ENCODE measurements at places on chromosomes 3 and 15.

DNA sequence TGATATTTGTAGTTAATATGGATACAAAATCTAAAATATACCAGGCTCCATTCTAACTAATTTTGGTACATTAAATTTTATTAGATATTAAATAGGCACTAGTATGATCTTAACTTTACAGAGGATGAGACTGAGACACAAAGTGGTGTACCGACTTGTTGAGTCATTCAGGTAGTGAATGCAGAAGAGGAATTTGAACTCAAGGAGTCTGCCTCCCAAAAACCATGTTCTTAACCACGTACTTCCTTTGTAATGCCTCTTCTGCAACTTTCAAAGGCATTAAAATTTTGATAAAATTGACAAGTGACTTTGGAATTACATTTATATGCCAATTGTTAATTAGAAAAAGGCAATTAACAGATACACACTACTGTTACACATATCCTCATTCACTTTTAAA, 61.8 kb downstream of the ZBBX start:
- no peak for DNase-seq

DNA sequence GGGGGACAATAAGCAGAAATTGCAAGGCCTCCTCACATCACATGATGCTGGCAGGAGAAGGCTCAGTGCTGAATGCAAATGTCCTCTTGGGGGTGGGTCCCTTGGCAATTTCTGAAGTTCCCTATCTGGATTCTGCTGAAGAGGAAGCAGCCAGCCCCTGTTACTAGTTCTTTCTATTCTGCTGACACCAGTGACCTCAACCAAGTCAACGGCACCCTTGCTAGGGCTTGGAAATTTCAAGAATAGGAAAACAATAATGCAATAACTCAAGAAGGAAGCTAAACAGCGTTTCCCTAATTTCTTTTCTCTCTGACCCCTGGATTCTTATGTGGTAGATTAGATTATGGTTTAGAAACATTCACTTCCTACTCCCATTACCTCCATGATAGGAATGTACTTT, 46.2 kb upstream of the FOXP1 start:
- DNase-seq: no peak

DNA sequence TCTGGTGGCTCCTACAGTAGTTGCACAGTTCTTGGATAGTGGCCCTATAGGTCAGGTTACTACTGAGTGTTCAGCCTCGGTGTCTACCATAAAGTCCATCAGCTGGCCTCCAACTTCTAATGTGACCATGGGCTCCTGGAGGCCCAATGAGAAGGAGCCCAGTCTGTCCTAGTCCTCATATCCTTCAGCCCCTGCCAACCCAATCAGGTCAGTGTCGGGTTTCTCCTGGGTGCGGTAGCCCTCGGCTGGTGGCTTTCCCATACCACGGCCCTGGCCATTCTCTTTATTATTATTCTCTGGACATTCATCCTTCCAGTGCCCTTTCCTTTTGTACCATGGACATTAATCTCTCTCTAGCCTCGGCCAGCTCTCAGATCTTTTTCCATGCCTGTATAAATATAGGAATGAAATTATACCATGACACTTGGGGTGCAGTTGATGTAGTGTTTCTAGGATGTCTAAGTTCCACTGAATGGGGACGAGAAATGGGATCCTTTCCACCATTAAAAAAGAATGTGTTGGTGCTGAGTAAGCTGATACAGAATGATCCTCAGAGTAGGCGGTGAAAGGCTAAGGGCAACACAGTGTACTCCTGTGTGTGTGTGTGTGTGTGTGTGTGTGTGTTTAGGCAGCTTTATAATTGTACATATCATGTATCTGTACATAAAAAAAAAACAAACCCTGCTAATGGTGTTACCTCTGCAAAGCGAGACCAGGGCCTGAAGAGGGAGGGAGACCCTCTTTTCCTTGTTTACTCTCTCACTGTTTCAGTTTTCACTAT, 19.3 kb upstream of the NOX5 start:
- DNase-seq: no peak

- DNase-seq: no peak
These were observed 82.1 kb upstream of the ONECUT1 start for GRCh38 chr15:52872036-52872818.

- DNase-seq: no peak
These were observed 12.3 kb upstream of the KLF13 start for GRCh38 chr15:31314380-31314779.

GRCh38 chr3:59527493-59527892, 477.7 kb upstream of the CFAP20DC start:
- no peak for DNase-seq

DNA sequence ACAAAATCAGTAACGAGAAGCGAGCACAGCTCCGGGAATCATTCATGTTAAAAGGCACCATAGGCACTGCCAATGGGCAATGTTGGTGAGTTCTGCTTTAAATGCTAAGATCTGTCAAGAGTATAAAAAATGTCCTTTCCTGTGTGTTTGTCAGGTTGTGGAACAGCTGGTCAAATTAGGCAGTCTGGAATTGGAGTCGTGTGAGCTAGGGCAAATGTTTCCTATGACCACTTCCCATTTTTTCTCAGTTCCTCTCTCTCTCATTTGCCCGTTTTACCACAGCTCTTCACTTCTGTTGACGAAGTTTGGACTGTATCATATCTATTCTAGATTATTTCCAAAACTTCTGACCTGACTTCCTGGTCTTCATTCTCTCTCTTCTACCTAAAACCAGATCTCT, 60.8 kb upstream of the GOLIM4 start:
- DNase-seq: no peak

GRCh38 chr3:133535971-133536881, 37.3 kb upstream of the CDV3 start:
- no peak for DNase-seq

DNA sequence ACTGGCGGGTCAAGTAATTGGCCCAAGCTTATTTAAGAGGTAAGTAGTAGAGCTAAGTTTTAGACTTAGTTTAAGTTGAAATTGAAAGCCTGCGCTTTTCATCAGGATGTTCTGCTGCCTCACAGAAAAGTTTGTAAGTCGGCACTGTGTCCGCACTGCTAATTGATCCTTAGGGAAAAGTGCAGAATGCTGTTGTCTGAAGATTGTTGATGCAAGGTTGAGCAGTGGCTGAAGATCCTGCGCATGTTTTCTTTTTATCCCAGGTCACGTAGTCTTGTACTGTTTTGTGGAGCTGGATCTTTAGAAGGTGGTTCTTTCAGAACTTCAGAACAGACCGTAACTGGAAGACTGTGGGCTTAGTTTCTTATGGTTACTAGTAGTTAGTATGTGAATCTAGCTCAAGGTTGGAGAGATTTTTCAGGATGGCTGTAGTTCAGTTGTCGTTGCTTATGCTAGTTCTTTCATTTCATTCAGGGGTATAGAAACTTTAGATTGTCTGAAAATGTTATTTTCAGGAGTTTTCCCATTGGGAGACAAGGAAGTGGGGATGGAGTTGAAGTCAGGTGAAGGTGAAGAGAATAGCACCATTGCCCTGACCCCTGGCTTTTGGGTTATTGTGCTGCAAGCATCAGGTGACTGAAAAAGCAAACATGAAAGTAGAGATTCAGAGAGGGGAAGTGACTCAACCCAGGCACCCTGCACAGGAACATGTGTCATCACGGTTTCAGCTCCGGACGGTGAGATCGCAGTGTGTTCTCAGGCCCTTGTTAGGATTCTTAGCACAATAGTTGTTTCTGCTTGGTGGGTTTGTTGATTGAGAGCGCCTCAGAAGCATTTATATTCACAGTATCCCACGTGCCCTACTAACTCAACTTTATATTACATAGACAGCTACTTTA, 32.8 kb downstream of the AKAP13 start:
- DNase-seq: peak; percentile 62

DNA sequence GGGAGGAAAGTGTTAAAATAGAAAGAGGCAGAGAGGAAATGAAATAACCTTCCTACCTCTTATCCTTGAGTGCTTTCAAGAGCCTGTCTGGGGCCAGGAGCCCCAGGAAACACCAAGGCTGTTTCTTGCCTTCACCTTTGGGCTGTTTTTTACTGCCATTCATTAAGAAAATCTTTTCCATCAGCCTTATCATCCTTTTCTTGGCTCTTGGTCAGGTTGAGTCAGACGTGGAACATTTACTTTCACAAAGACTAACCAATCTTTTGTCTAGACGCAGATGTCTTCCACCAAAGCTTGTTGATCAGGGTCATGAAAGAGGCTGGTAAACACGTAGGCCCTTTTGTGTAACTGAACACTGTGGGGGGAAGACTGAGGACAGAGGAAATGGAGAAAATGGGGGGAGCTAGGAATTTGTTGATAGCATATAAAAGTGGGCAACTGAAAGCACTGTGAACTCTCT, 151.0 kb upstream of the THBS1 start:
- no peak for DNase-seq

DNA sequence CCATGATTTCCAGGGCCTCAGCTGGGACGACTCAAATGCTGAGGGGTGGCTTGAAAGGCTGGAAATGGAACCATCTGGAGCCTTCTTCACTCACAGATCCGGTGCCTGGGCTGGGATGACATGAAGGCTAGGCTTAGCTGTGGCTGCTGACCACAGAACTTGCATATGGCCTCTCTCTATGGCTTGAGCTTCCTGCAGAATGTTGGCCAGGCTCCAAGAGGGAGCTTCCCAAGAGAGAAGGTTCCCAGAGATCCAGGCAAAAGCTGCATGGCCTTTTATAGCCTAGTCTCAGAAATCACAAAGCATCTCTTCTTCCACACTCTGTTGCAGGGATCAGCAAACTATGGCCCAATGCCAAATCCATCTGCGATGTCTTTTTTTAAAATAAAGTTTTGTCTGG, 44.8 kb downstream of the GATM start:
- DNase-seq: no peak

DNA sequence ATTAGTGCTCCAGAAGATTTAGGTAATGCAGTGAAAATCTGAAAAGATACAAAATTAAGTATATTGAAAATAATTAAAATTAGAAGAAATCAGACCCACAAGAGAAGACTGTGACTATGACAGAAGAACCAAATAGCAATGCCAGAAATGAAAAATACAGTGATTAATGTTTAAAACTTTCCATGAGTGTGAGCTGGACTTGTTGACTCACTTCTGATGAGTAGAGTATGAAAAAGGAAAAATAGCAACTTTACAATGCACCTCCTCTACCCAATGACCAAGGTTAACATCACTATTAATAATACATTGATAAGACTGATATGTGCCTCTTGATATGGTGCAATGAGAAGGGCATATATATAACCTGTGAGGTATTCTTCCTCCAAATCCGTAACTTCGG, 39.3 kb upstream of the SLC22A13 start:
- DNase-seq: no peak

- DNase-seq: no peak
These were observed 294.6 kb downstream of the MEX3B start for GRCh38 chr15:81751256-81751655.

DNA sequence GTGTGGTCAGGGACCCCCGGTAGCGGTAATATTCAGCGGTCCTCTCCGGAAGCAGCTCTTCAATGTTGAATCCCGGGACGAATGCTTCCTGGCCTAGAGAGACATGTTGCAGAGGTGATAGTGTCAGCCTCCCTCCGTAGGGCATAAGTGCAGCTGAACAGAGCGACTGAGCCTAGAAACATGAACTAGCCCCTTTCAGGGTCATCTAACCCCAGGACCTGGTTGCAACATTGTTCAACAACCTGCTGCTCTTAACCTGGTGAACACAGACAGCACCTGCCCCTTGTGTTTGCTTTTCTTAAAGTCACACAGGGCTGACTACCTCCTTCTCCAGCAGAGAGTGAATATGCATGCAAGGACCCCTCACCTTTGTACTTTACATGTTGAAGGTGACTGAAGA, 41.3 kb downstream of the CA12 start:
- no peak for DNase-seq

DNA sequence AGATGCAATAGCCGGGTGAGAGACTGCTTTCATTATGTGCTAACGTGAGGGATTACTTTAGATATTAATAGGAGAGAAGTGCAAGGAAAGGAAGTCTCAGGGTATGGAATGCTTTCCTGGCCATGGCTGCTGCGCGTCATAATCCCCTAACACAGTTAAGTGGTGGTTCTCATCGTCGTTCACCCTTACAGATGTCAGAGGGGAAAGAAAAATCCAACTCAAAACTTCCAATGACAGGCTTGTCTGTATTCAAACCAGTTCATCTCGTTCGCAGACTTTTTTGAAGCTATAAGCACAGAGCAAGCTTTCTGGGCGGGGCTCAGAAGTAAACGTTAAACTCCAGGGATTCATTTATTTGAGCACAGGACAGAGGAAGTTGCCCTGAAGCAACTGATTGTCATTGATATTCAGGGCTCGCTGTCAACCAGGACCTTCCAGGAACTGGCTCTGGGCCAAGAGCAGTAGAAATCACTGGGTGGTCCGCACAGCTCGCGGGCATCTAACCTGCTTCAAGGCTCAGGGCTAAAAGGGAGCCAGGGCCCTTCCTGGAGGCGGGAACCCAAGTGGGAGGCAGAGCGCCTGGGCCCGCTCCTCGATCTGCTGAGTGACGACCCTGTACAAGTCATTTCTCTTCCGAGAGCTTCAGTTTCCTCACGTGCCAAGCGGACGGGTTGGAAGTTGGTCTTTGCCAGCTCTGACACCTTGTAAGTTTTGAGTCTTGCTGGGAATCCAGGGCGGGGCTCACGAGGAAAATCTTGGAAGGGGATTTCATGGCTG, 1.1 kb upstream of the LPP start:
- DNase-seq: no peak

GRCh38 chr15:100781061-100781960, 98.3 kb upstream of the ALDH1A3 start:
- no peak for DNase-seq

GRCh38 chr3:34475851-34476250, 677.4 kb downstream of the PDCD6IP start:
- DNase-seq: no peak

DNA sequence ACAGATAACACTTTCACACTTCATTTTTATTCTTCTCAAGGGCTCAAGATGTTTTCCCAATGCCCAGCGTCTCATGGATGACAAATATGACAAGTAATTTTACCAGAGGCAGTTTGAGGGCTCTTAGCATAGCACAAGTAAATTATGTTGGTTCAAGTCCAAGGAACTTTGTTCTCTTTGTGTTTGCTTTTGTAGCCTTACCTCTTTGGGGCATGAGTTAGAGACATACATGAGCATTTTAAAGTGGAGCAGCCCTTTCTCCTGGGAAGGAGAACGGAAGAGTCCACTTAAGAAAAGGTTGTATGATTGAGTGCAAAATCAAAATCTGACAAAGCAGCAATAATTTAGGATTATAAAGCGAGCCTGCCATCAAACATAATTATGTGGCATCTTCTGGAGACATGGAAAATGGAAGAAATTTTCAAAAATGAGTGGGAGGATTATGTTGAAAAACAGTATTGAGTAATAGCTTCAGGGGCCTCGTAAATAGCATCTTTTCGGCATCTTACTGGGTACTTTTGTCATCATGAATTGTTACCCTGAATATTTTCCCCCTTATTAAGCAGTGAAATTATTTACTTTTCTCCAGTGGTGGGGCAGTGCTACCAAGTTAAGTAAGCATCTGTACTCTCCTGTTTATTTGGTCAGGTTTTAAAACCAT, 65.9 kb downstream of the PGPEP1L start:
- no peak for DNase-seq
